ENCODE measurements at places on chromosomes 5 and 9. TPM values are rescaled to one million over a fixed set of nuclear protein-coding genes. Genes with fewer than 3 reads are reported as not detected.

Gene PCDHGA1
- total RNA-seq = 0.62 TPM

Gene JAKMIP2
- total RNA-seq = 6.1 TPM

Gene PLAC8L1
- not detected for total RNA-seq

Gene SLIT3
- total RNA-seq = 9.4 TPM

Gene FOXI1
- total RNA-seq = not detected

Gene ENTPD2
- total RNA-seq = not detected
